ENCODE measurements at places on chromosomes 13 and 19.

DNA sequence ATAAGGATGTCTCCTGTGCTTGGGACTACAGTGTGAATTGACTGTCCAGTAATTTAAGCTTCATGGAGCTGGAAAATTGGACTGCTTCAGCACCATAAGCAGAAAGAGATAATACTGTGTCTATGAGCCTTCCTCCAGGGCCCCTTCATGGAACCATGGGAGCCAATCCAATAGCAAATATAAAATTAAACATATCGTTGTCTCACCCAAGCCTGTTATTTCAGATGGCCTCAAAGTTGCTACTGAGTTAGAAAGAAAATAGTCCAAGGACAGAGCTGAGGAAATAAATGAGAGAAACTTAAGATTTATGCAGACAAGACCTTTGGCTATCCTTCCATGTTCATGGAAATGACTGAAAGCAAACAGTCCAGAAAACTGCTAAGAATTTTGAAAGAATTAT, 57.2 kb downstream of the TNFSF11 start:
- no peak for DNase-seq

DNA sequence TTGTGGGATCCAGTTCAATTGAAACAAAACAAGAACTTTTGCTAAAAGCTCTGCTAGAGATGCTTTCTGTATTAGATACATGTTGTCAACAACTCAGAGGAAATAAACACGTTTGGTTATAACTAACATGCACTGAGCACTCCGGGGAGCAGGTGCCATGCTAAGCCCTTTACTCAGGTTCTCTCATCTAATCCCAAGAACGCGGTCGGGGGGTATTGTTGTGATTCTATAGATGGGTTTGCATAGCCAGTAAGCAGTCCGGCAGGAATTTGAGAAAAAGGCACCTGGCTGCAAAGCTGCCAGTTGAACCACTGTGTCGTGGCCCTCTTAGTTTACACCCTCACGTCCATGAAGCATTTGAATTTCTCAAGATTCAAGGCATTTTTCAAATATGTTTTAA, 24.3 kb upstream of the SPACA7 start:
- DNase-seq, result no peak

- no peak for DNase-seq
Measured at GRCh38 chr13:96940961-96941360, 53.3 kb downstream of the OXGR1 start.

DNA sequence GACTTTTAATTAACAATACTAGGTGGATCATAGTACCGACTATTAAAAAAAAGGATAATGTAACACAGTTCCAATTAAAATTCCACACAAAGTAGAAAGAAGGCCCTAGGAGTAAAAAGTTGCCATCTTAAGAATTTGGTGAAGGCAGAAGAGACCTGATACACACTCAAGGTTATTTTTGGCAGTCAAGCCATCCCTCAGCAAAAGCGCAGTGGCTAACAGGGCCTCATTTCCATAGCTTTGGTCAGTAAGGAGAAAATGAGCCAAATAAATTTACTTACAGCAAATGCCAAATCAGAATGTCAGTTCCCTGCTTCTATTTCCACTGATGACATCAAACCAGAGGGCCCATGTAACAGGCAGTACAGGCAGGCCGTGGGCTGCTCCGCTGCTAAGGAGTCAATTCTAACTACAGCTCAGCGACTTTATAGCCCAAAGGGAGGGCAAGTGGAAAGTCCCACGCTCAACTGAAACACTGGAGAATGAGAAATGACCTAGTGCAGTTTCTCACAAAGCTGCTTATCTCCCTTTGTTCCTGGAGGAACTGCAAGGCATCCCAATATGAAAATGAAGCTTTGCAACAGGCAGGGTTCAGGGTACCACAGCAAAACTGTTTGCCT, 6.3 kb downstream of the ARGLU1 start:
- DNase-seq, result no peak

DNA sequence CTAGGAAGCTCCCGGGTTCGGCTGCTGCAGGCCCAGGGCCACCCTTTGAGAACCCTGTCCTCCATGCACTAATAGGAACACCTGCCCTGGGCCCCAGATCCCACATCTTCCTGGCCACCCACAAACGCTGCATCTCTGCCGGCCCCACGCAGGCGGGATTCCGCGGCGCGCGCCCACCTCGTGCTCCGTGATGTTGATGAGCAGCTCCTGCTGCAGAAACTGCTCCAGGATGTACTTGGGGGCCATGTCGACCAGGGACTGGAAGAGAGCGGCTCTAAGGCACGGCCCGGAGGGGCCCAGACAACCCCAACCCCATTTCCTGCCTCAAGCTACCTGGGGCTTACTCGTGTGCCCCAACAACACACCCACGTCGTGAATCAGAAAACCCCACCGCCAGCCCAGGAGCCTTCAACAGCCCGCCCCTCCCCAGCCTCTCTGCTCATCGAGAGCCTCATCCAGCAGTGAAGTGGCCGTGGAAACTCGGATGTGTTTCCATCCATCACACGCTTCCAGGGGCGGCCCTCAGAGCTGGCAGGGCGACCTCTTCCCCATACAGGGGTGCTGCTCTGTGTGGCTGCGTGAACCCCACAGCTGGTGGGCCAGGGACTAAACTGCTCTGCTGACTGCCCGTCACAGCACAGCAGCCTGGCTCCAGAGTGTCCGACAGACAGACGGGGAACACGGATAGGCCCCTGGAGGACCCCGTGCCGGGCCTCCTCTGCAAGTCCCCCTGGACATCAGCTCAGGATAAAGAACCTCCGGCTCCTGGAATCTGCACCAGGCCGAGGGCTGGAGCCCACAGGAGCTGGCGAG, 4.2 kb downstream of the POLR2E start:
- no peak for DNase-seq

- DNase-seq, result no peak
Measured at GRCh38 chr19:13119627-13120026, 1.6 kb downstream of the NACC1 start.

DNA sequence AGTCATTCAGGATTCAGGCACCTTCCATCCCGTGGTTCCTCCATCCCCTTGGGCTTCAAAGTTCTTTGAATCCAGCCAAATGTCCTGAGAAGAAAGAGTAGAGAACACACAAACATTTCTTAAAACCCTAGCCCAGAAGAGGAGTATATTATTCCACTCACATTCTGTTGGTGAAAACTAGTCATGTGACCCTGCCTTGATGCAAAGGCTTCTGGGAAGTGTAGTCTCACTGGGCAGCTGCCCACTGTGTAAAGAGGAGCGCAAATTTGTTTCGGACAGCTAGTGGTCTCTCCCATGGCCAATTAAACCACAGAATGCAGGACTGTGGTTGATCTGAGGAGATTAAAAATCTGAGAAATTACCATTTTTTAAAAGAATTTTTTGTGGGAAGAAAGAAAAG, 304.4 kb downstream of the SUCLA2 start:
- DNase-seq, result no peak

DNA sequence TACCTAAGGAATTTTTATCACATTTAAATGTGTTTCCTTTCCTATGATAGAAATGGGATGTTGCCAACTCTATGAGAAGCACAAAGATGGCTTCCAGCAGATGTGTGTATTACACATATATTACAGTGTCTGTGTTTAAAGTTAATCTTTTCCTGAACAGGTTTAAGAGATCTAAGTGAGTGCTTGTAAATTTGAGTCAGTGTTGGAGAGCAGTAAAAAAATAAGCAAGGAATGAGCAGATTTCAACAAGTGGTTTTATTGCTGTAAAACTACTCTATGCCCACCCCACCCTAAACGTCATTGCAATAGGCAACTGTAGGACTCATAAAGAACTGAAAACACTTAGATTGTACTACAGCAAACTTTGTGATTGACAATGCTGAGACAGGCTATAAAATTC, 248.7 kb downstream of the KLF5 start:
- no peak for DNase-seq

DNA sequence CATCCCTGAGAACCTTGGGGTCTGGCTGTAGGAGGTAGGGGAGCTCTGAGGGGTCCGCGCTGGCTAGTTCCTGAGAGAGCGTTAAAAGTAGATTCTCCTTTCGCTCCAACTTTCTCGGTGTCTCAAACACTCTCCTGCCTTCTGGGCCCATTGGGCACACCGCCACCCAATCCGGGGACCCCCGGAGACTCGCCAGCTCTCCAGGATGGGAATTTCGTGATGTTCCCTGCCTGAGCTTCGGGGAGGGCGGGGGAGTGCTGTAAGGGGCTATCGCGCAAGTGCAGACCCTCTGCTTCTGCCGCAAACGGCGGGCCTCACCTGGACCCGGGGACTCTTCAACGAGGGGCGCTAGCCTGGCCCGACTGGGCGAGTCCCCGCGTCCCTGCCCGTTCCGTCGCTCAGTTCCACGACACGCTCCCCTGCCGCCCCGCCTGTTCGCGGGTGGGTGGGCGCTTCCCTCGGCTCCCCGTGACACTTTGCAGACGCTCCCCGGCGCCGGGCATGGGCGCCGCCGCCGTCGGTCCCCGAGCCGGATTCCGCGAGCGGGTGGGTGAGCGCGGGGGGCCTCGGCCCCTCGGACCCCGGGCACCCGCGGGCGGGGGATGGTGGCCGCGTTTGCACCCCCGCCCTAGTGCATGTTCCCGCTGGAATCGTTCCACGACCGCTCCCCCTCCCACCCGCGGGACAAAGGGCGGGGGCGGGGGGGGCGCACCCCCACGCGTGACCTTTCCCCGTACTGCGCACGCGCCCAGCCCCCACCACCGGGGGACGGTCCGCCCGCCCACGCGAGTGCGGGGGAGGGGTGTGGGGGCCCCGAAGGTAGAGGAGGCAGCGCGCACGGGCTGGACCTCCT, at the start of gene CCDC106:
Gene CCDC106 (plus strand): TSS at position 481 of the 853 bp plus-strand sequence. CDS start 835 bp downstream, outside the sequence.
- DNase-seq, result no peak
